ENCODE measurements at places on chromosomes 3 and 15. TPM values are rescaled to one million over a fixed set of nuclear protein-coding genes. Genes with fewer than 3 reads are reported as not detected.
A peak's percentile ranks its signal among the peaks of the same experiment; 100 is the strongest.

GRCh38 chr3:129357616-129358015, 70.8 kb downstream of the EFCAB12 start:
- no peak for DNase-seq

GRCh38 chr15:45873781-45874180, 239.0 kb downstream of the SQOR start:
- peak; percentile 83 for DNase-seq

DNA sequence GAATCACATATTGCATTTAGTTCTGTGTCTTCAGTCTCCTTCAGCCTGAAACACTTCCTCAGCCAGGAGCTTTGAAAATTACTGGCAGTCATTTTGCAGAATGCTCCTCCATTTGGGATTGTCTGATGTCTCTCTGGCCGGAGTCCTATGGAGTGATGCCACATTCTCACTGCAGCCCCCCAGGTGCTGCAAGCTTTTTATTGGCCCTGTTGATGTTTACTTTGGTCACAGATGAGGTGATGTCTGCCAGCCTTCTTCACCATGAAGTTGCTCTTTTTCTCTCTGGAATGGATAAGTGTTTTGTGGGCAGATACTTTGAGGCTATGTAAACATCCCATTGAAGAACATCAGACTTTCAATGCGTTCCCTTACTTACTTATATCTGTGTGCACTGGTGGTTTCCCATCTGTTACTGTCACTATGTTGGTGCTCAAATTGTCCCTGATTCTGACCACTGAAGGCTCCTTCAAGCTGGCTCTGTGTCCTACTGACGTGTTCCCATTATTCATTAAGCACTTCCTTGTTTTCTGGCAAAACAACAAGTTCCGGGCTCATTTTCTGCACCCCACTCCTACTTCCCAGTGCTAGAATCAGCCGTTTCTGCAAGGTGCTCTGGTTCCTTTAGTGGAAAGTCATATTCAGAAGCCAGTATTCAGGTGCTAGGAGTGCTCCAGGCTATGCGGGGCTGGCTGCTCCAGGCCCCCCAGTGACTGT, 1.4 kb upstream of the CLEC3B start:
- no peak for DNase-seq

DNA sequence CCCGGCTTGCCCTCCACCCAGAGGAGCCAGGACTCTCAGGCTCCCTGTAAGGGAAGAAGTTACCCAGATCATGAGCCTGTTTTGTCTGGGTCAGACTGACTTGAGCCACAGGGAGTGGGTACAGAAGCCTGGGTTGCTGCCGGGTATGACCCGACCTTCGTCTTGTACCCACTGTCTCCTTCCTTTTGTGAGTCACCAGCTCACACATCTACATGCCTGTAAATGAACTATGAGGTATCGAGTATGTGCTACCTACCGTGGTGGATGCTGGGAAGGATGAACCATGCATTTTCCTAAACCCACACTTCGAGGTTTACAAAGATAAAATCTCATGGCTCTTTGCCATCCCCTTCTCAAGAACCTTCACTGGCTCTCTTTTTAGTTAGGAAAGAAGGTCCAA, 56.9 kb downstream of the CACNA1D start:
- peak; percentile 4 for DNase-seq

DNA sequence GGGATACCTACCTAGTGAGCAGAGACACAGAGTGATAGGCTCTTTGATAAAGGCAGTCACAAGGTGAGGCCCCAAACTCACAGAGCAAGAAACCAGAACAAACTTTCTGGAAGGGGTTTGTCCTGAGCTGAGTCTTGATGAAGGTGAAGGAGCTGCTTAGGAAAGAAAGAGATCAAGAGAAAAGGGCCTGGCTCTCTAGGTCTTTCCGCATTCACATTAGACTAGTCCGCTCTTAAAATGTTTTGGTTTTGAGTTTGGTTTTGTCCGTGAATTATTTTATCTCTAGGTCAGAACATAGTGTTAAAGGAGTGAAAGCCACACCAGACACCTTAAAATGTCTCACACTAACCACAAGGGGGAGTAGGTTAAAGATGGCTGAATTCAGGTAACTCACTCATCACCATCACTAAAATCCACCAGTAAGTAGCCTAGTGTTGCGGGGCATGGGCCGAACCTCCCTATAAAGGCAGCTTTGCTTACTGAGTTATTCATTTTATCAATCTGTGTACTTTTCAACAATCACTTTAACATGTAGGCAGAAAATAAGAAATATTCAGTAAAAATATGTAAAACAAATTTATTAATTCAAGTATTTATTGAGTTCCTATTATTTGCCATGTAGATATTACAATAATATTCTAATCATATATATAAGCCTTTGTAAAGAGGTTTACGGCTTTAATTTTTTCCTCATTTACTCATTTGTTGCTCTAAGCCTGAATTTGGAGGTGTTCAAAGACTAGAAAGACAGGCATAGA, 121.5 kb upstream of the TSC22D2 start:
- peak; percentile 71 for DNase-seq

DNA sequence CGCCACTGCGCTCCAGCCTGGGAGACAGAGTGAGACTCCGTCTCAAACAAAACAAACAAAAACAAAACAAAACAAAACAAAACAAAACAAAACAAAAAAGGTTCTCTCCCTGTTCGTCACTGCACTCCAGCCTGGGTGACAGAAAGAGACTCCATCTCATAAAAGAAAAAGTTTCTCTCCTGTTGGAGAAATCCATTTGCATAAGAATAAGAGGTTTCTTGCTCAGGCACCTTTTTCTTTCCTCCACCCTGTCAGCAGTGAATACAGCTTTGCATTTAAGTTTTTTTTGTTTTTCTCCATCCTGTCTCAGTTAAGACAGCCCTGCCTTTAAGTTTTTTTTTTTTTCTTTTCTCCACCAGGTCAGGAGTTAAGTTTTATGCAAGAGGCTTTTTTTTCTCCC, 109.5 kb downstream of the DPH6 start:
- no peak for DNase-seq

DNA sequence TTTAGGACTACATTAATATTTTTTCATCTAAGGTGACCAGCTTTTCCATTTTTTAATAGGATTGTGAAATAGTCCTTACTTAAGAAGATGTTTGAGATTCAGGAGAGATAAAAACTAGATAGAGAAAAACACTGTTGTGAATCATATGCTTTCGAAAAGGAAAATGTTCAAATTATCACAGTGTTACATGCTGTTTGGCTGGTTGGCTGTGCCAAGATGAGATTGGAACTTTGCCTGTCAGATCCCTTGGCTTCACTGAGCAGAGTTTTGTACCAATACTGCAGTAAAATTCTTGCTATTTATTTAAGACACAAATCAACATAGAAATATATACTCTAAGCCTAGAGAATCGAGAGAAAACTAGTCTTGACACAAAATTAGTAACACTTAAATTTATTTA, 117.2 kb downstream of the OXSM start:
- no peak for DNase-seq

DNA sequence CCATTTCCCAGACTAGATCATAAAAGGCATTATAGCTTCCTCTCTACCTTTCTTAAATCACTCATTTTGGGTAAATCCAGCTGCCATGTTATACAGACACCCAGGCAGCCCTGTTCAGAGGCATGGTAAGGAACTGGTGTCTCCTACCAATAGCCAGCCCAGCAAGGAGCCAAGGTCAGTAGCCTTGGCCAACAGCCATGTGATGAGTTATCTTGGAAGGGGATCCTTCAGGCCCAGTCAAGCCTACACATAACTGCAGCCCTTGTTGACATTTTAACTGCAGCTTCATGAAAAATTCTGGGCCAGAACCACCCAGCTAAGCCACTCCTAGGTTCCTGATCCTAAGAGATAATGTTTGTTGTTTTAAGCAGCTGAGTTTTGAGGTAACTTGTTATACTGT, 29.0 kb upstream of the ZMAT3 start:
- DNase-seq = peak; percentile 79

The C3orf52 gene
- 10.9 TPM for total RNA-seq

The SLC2A2 gene
- 0.12 TPM for total RNA-seq

The TFDP2 gene
- 59.0 TPM for total RNA-seq

The RASL12 gene
- not detected for total RNA-seq
